HFFc6 (cell line): ENCODE measurements at places on chromosomes 4 and X.

- DNase-seq: no peak
- H3K27ac ChIP-seq: no peak overlapping the region
Measured at GRCh38 chr4:40681600-40681999, 51.9 kb upstream of the RBM47 start.

DNA sequence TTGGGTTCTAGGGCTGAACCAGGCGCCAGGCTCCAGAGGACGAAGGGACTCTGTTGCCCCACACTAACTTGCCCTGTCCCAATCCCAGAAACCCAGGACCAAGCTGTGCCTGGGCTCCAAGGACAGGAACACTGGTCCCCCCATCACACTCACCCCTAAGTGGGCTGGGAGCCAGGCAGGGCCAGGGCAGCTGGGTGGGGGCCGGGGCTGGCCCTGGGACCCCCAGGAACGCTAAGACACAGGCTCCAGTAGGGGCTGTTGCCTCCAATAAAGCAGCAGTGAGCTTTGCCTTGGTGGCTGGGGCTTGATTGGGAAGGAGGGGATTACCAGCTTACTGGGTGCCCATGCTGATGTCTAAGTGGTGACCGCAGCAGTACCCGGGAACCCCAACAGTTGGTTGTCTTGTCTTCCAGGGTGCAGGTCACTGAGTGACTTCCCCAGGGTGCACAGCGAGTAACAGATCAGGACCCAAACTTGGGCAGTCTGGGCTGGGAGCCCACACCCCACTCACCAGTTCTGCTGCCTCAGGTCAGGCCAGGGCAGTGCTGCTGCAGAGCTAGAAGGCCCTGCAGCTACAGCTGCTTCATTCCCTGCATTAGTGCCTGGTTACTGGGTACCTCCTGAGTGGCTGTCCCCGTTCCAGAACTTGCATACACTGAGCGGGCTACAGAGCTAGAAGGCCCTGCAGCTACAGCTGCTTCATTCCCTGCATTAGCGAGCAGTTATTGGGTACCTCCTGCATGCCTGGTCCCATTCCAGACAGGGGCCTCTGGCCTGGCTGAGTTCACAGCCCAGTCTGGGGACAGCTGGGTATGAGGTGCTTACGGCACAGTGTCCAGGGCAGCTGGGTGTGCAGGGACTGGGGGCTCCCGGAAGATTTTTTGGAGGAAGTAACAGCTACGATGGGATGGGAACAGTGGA is 9.4 kb upstream of the ADD1 start:
- peaks cover 17% of the 10 kb centered on the region for H3K4me1 ChIP-seq
- H3K27me3 ChIP-seq: peaks cover 2% of the 10 kb centered on the region; the same call in 1 of the 2 replicates
- DNase-seq: no peak
- no peaks in the 10 kb centered on the region; the same call in 1 of the 2 replicates for H3K36me3 ChIP-seq

DNA sequence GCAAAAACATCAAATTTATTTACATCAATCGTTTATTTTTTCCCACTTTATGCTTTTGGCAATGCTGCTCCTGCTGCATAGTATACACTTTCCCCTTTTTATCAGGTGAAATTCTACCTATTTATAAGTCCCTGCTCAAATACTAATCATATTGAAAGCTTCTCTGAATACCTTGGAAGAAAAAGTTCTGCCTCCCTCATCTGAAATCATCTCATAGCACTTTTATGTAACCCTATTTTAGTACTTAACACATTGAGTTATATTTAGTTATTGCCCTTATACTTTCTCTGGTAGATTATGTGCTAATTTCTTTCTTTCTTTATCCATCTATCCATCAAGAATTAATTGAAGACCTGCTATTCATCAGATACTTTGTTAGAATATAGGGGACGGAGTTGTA is 1.1 kb upstream of the WDR17 start:
- peaks cover 20% of the 10 kb centered on the region for H3K27me3 ChIP-seq
- no peaks in the 10 kb centered on the region for H3K36me3 ChIP-seq
- no peak overlapping the region for H3K27ac ChIP-seq

DNA sequence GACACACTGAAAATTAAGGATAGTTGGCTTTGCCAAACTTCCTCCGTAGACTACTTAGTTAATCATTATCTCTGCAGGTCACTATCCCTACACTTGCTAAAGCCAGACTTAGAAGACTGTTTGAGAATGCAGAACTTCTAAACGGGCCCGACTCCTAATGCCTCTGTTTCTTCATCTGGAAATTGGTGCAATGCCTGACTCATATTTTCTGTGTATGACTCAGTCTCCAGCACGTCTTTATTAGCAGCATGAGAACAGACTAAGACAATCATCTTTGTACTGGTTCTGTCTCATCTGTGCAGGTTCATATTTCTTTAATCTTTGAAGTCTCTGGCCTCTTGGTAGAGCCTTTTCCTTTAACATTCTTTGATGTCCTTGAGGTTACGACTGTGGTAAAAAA is 411.9 kb upstream of the ACTRT1 start:
- no peaks in the 10 kb centered on the region for H3K4me1 ChIP-seq
- H3K36me3 ChIP-seq: no peaks in the 10 kb centered on the region
- no peak overlapping the region for H3K4me3 ChIP-seq
- H3K27me3 ChIP-seq: no peaks in the 10 kb centered on the region

DNA sequence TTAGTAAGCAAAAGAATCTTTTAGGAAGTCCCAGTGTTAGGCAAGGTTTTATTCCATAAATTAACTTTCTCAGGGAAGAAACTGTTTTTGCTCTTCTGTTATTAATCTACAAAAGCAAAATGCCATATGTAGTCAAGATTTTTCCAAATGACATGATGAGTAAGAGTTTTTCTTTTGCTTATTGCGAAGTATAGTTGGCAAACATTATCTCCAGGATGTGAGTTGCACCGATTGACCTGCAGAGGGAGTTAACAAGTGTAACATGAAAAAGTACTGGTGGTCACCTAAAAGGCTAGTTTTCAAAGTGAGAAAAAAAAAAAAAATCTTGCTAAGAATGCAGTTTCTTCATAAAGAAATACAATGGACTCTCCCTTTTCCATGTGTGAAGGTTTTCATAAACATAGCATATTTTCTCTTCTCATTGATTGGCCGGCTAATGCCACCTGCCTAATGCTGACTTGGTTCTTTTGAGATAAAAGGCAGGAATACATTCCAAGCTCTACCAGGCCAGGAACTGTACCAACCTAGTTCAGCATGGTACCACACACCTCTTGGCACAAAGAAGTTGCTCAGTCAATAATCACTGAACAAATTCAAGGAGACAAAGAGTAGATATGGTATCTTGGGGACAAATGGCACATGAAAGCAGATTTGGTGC is 100.2 kb downstream of the LNX1 start:
- no peaks in the 10 kb centered on the region for H3K36me3 ChIP-seq
- peak overlapping the region; percentile 85 for H3K27ac ChIP-seq
- H3K27me3 ChIP-seq: no peaks in the 10 kb centered on the region; the same call in 1 of the 2 replicates
- H3K4me3 ChIP-seq: peak overlapping the region; percentile 63
- DNase-seq: peak; percentile 82

- DNase-seq: no peak
- H3K4me1 ChIP-seq: no peaks in the 10 kb centered on the region
- no peaks in the 10 kb centered on the region for H3K27me3 ChIP-seq
- H3K36me3 ChIP-seq: no peaks in the 10 kb centered on the region
Measured at GRCh38 chrX:32185160-32185559, 1026.2 kb downstream of the DMD start.
